ENCODE measurements at places on chromosomes 7 and 10.

DNA sequence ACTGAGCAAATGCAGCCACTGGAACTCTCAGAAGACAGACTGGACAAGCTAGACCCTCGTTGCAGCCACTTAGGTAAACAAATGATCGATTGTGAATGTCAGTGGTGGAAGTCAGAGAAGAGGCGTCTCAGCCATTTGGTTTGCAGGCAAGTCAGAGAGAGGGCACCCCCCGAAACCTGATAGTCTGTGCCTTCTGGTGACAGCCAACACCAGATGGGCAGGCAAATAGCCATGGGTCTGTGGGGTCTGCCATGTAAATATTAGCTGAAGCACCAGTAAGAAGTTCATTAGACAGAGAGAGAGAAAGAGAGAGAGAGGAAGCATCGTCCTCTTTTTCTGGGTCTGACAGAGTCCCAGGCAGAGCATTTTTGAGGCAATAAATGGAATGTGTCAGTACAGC, 5.4 kb downstream of the PPP1R17 start:
- H3K27me3 ChIP-seq = no peaks in the 10 kb centered on the region
- H3K36me3 ChIP-seq = no peaks in the 10 kb centered on the region
- DNase-seq = no peak
- H3K4me1 ChIP-seq = no peaks in the 10 kb centered on the region
- H3K27ac ChIP-seq = no peak overlapping the region
- no peak overlapping the region for H3K4me3 ChIP-seq

DNA sequence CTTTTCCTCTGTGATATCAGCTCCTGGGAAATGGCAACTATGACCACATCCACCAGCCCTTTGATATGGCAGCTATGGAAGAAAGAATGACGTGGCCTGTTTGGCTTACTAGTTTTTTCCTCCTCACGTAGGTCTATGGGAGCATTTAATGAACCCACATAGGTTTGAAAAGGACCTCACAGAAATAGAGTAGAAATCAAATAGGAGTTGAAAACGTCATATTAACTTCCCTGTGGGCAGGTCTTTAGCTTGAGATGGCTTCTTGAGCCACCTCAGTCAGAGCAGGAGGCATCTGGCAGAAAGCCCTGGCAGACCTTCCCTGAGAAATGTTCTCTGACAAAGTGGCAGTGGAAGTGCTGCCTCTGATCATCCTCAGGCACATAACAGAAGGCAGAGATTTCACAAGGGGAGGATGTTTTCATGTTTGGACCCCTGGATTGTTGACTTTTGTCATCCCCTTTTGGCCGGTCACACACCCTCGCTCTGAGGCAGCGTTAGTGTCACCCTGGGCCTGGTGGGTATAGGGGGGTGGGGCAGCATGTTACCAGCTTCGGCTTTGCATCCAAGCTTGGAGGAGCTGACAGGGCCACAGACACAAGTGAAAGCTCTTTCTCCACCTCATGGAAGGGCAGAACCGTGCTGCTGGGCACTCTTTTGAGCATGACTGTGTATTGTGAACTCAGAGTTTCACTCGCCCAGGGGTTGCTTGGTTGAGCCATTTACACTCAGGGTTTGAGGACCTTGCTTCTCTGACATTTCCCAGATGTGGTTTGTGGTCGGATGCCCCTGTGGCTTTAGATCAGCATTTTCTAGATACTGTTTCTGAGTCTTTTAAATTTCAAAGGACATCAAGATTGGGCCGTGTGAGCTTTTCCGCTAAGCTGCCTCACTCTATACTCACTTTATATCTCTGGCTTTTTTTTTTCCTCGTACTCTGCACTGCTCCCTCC, 184.2 kb downstream of the STK31 start:
- peaks cover 35% of the 10 kb centered on the region for H3K4me1 ChIP-seq
- H3K27ac ChIP-seq = peak overlapping the region; percentile 83
- no peaks in the 10 kb centered on the region for H3K27me3 ChIP-seq
- H3K4me3 ChIP-seq = peak overlapping the region; percentile 17
- H3K36me3 ChIP-seq = peaks cover 3% of the 10 kb centered on the region

GRCh38 chr7:95011146-95011928, 103.9 kb downstream of the PPP1R9A start:
- no peak for DNase-seq
- no peak overlapping the region for H3K27ac ChIP-seq
- no peaks in the 10 kb centered on the region for H3K4me1 ChIP-seq
- peaks cover 2% of the 10 kb centered on the region for H3K36me3 ChIP-seq

DNA sequence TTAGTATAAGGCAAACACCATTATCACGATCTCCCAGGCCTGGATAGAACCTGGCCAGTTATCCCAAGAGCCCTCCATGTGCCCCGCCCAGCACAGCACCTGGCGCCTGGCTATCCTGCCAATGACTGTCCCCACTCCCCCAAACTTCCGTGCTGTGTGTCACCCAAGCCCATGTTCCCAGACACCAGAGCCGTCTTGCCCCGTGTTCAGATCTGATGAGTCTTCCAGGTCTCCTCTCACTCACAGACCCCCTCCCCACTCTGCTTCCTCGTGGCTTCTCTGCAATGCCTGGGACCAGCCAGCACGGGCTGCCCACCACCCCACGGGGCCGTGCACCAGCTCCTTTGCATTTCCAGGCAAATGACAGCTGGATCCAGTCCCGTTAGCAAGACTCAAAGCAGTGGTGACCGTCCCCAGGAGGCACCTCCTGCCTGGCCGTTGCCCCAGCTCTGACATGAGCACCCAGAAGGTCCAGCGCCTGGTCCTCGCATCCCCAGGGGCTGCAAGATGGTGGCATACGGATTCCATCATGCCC, 43.8 kb upstream of the INPP5A start:
- H3K4me3 ChIP-seq = no peak overlapping the region
- no peaks in the 10 kb centered on the region for H3K4me1 ChIP-seq
- no peak overlapping the region for H3K27ac ChIP-seq
- DNase-seq = no peak
- H3K36me3 ChIP-seq = no peaks in the 10 kb centered on the region

- H3K27ac ChIP-seq = no peak overlapping the region
- no peak for DNase-seq
- H3K4me3 ChIP-seq = peak overlapping the region; percentile 63
- H3K4me1 ChIP-seq = peaks cover 8% of the 10 kb centered on the region
- peaks cover 91% of the 10 kb centered on the region for H3K27me3 ChIP-seq
Measured at GRCh38 chr10:77636967-77637531, 559 bp downstream of the KCNMA1 start.

DNA sequence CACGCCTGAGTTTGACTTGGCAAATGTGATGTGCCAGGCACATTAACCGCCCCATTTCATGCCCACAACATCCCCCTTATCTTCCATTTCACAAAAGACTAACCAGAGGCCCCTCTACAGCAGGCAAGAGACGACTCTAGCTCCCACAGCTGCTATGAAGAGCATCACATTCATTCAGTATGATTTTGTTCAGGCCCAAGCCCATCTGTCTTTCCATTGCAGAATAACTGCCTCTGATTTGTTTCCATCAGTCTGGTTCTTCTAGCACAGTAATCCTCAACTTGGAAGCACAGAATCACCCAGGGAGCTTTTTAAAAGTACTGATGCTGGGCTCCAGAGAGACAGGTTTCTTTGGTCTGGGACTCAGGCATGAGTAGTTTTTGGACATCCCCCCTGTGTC, 169.7 kb downstream of the NEURL1 start:
- H3K27me3 ChIP-seq = no peaks in the 10 kb centered on the region
- H3K27ac ChIP-seq = peak overlapping the region; percentile 78
- peaks cover 17% of the 10 kb centered on the region for H3K36me3 ChIP-seq
- H3K4me1 ChIP-seq = peaks cover 20% of the 10 kb centered on the region

- no peaks in the 10 kb centered on the region for H3K36me3 ChIP-seq
- no peak for DNase-seq
- peaks cover 26% of the 10 kb centered on the region for H3K27me3 ChIP-seq
Measured at GRCh38 chr10:93851169-93851568, 42.6 kb upstream of the SLC35G1 start.

DNA sequence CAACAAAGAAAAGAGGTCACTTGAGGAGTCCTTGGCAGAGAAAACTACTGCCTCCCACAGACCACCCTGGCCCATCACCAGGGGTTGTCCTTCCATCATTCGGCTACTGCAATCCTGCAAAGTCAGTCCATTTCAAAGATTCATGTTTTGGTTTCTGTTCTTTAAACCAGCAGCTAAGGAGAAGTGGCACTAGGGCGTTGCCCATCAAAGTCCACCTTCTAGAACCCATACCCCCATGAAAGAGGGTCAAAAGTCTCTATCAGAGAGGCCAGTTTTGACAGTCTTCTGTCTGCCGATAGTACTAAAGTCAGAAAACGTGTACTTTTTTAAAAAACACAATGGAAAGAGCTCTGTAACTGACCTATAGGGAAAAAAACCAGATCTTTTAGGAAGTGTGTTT, 14.4 kb downstream of the CCDC6 start:
- H3K4me3 ChIP-seq = no peak overlapping the region
- no peak for DNase-seq
- H3K27ac ChIP-seq = no peak overlapping the region
- H3K4me1 ChIP-seq = peaks cover 69% of the 10 kb centered on the region
- H3K36me3 ChIP-seq = peaks cover 3% of the 10 kb centered on the region

DNA sequence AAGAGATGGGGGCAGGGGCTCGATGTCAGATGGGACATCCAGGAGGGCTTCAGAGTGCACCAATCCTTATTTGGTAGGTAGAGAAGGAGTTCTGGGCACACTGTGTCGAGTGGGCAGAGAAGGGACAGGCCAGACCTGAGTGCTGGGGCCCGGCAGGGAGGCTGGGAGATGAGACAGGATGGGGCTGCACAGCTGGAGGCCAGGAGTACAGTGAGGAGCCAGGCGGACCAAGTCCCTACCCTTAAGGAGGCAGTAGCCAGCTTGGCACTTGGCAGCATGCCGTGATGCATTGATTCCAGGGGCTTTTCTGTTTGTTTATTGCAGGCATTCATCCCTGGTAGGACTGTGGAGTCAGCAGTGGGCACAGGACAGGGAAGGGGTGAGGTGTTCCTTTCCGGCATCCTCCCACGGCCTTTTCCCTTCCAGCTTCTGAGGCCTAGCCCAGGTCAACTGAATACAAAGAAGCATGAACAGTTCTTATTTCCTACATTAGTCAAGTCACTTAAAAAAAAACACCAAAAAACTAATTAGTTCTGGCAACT, 168.8 kb upstream of the CDCA7L start:
- no peak for DNase-seq
- no peaks in the 10 kb centered on the region for H3K4me1 ChIP-seq
- no peak overlapping the region for H3K27ac ChIP-seq
- no peaks in the 10 kb centered on the region for H3K36me3 ChIP-seq

- H3K4me3 ChIP-seq = peak overlapping the region; percentile 89
- no peak for DNase-seq
- peaks cover 45% of the 10 kb centered on the region for H3K4me1 ChIP-seq
- peaks cover 16% of the 10 kb centered on the region for H3K36me3 ChIP-seq
Measured at GRCh38 chr10:130111852-130112180, 1.2 kb upstream of the C10orf143 start.

- no peak for DNase-seq
- peak overlapping the region; percentile 80 for H3K27ac ChIP-seq
- H3K4me1 ChIP-seq = peaks cover 76% of the 10 kb centered on the region
- H3K4me3 ChIP-seq = no peak overlapping the region
- peaks cover 29% of the 10 kb centered on the region for H3K36me3 ChIP-seq
Measured at GRCh38 chr7:36682102-36682501, 42.2 kb downstream of the AOAH start.

DNA sequence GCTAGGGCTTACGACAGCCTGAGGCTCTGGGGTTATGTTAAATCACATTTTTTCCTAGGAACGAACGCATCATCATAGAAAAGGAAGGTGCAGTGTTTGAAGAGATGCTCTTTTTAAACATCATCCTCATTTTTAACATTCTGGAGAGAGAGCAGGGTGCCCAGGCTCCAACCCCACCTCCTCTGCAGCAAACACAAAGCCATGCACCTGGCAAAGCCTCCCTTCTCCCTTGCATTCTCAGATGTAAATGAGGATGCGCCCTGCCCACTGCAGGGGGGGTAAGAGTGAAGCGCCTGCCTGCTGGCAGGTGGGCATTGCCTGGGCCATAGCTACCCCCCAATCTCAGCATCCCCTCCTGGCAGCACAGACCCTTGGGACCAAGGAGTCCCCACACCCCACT, 92.4 kb downstream of the PTPRN2 start:
- H3K27me3 ChIP-seq = no peaks in the 10 kb centered on the region
- H3K4me3 ChIP-seq = no peak overlapping the region
- no peak for DNase-seq

DNA sequence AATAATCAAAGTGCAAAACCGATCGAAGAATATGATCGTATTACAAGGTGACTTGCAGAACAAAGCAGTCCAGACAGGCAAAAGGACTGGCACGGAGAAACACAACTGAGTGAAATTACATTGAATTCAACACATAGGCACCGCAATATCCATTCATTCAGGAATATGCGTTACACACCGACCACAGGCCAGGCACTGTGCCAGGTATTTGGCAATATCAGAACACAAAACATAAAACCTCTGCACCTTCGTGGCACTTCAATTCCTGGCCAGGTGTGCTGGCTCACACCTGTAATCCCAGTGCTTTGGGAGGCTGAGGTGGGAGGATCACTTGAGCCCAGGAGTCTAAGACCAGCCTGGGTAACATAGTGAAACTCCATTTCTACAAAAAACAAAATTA, 187.9 kb downstream of the DIP2C start:
- H3K27me3 ChIP-seq = peaks cover 49% of the 10 kb centered on the region

DNA sequence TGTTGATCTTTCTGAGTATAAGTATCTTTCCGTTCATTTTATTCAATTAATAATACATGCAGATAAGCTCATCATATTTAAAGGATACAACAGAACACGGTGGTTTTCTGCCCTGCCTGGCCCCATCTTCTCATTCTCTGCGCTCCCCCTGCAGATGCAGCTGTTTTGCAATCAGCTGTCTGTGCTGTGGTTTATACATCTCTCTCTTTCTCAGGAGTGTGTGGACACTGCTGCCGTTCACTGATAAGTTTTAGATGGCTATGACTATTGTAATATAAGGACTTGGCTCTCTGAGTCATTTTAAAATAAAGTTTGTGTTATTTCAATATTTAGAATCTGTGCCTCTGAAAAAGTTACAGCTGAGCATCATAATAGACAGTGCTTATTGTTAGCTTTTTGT, 54.5 kb downstream of the CUL1 start:
- peaks cover 22% of the 10 kb centered on the region for H3K36me3 ChIP-seq
- no peaks in the 10 kb centered on the region for H3K27me3 ChIP-seq
- no peak for DNase-seq
- peaks cover 23% of the 10 kb centered on the region for H3K4me1 ChIP-seq

DNA sequence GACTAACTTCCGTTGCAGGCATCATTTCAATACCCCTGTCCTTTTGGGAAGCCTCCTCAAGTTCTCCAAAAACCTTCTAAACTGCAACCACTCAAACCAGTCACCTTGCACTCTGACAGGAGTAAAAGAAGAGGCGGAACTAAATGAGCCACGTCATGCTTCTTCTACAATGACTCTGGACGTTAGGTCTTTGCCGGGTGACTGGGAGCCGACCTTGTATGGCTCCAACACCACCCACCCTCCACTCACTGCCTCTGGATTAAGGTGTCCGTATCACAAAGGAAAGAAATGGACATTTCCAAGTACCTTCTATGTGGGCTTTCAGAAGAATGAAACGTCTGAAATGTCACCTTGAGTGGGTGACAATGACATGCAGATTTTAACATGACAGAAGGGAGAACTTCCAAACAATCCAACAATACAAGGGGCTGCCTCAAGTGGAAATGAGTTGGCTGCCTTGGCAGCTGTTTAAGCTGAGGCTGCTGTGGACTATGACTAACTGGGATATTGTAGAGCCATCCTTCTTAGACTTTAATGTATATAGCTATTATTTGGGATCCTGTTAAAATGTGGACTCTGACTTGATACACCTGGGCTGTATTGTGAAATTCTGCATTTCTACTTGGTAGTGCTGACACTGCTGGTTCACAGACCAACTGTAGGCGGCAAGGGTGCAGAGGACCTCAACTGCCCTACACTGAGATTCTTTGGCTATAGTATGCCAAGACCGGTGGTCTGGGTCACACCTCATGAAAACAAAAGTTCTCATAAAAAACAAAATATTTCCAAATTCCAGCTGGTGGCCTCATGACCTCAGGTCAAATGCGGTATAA, 33.8 kb upstream of the PDLIM1 start:
- H3K4me3 ChIP-seq = no peak overlapping the region
- no peaks in the 10 kb centered on the region for H3K36me3 ChIP-seq
- no peaks in the 10 kb centered on the region for H3K4me1 ChIP-seq
